ENCODE measurements at places on chromosomes 3 and 15.

- no peak for DNase-seq
These were observed 100.2 kb downstream of the C3orf70 start for GRCh38 chr3:185052631-185053030.

GRCh38 chr3:155164306-155164705 lies 84.2 kb downstream of the MME start:
- DNase-seq = no peak

GRCh38 chr3:100662113-100662823 lies 47.0 kb upstream of the TFG start:
- no peak for DNase-seq

DNA sequence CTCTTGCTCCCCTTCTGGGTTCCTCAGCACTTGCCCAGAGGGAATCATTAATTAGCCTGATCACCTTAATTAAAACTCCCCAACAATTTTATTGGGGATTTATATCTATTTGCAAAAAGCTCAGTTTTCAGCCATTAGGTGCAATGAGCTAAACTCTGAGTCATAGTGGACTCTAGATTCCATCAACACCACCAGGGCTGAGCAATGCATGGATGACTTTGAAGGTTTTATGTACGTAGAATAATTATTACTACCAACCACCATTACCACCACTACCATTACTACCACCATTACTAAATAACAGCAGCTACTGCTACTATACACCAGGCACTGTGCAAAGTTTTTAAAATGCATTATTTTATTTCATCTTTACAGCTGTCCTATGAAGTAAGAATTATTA lies 81.2 kb downstream of the ZNF621 start:
- no peak for DNase-seq

DNA sequence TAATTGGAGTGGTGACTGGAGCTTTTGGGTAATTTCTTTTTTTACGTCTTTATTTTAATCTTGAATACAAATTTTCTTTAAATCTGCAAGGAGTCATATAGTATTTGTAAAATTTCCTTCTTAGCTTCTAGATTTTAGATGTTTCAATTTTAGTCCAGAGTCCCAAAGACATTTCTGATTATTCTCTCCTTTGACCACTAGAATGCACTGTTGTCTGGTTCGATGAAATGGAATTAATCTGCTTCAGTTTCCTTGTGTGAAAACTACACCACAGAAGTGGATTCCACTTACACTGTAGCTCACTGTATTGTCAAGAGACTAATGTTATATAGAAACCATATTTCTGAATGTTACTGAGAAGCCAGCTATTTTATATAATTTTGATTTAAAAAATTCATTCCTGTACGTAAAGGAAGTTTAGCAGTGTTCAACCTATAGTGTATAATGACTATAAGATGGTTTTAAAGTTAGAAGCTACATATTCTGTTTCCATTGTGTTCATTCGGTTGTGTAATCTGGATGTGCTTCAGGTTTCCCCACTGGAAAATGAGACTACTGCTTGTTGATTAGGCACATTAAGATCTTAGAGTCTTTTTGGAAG lies 6.1 kb downstream of the GRAMD1C start:
- DNase-seq = no peak

- DNase-seq = no peak
These were observed 114.4 kb downstream of the CHSY1 start for GRCh38 chr15:101137312-101137940.

DNA sequence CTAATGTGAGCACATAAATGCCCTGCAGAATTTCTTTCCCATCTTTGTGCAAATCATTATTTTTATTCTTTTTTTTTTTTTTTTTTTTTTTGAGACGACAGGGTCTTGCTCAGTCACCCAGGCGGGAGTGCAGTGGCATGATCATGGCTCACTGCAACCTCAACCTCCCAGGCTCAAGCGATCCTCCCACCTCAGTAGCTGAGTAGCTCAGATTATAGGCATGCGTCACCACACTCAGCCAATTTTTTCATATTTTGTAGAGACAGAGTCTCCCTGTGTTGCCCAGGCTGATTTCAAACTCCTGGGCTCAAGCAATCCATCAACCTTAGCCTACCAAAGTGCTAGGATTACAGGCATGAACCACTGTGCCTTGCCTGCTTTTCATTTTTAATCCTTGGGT lies 22.9 kb downstream of the DAG1 start:
- DNase-seq = no peak

- DNase-seq = no peak
These were observed 41.4 kb downstream of the SSUH2 start for GRCh38 chr3:8603115-8603710.

- DNase-seq = no peak
These were observed 53.5 kb downstream of the WWTR1 start for GRCh38 chr3:149604125-149604875.

- DNase-seq = no peak
These were observed 31.9 kb upstream of the ATP13A3 start for GRCh38 chr3:194518652-194519051.

GRCh38 chr3:170709046-170709445 lies 123.2 kb upstream of the SLC7A14 start:
- no peak for DNase-seq

GRCh38 chr3:185715091-185715490 lies 109.8 kb downstream of the IGF2BP2 start:
- DNase-seq = no peak

DNA sequence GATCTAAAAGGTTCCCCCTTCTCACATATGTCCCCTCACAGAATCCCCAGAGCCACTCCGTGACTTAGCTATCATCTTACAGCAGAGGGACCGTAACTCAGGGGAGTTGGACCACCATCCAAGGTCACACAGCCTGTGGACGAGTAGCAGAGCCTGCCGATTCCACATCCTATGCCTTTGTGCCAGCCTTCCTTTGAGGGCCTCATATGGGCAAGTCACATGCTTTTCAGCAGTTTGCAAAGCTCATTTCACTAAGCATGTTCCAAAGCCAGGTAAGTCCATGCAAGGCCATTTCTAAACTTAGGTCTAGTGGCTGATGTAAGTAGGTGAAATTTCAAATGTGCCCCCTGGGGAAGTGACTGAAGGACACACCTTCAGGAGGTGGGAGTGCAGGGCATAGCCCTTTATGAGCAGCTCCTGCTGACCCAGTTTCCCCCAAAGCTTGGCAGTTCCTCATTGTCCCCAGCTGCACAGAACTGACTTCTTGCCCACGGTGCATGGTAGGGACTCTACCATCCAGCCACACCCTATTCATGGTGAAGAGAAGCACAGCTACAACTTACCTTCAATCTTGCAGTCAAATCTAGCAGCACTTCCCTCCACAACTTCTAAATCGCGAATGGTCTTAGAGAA lies 33.3 kb upstream of the HACD2 start:
- DNase-seq = no peak

DNA sequence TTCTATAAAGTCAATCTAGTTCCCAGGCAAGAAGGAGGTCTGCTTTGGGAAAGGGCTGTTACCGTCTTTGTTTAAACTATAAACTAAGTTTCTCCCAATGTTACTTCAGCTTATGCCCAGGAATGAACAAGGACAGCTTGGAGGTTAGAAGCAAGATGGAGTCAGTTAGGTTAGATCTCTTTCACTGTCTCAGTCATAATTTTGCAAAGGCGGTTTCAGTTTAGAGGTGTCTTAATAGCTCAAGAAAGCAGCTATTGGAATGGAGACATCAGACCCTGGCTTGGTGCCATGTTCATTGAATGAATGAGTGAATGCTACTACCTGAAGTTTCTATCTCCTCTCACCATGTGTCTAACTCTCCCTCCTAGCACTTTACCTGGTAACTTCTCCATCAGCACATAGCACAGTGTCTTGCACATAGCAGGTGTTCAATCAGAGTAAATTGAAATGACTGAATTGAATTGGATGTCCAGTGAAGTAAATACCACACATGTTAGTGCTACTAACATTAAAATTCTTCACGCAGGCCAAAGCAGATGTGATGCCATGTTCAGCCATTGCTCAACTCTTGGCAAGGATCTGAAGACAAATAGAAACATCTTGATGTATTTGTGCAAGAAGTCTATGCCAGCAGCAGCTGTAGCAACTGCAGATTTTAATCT lies 28.2 kb downstream of the CLEC3B start:
- no peak for DNase-seq

- no peak for DNase-seq
These were observed 38.9 kb upstream of the SSR3 start for GRCh38 chr3:156593814-156594213.

GRCh38 chr3:4575381-4575780 lies 82.2 kb downstream of the ITPR1 start:
- no peak for DNase-seq

- no peak for DNase-seq
These were observed 35.4 kb upstream of the XCR1 start for GRCh38 chr3:46062679-46063078.

GRCh38 chr3:23576379-23576959 lies 229.3 kb upstream of the UBE2E1 start:
- no peak for DNase-seq

DNA sequence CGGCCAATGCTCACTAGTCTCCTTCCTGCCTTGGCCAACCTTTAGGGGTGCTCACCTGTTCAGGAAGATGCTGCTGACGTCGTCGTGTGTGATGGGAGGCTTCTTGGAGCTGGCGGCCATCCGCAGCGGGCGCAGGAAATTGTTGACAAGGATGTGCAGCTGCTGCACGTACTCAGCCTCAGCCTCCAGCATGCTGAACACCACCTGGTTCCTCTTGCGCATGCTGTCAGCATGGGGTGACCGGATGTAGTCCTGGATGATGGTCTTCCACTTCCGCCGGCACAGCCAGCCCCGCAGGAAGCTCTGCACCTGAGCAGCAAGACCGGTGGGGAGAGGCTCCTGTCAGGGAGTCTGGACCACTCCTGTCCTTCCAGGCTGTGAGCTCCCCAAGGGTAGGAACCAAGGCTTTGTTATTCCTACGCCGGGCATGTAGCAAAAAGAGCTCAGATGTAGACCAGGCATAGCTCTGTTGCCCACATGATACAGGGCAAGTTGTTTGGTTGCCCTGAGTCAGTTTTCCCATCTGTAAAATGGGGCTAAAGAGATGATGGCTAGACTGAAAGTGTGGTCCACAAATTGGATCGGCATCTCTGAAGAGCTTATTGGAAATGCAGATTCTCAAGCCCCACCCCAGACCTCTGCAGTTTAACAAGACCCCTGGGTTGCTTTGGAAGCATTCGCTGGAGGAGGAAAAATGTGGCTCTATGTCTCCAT lies 43.7 kb downstream of the RASGRF1 start:
- DNase-seq = no peak

- DNase-seq = no peak
These were observed 105.7 kb upstream of the ZPLD1 start for GRCh38 chr3:102329066-102329465.

DNA sequence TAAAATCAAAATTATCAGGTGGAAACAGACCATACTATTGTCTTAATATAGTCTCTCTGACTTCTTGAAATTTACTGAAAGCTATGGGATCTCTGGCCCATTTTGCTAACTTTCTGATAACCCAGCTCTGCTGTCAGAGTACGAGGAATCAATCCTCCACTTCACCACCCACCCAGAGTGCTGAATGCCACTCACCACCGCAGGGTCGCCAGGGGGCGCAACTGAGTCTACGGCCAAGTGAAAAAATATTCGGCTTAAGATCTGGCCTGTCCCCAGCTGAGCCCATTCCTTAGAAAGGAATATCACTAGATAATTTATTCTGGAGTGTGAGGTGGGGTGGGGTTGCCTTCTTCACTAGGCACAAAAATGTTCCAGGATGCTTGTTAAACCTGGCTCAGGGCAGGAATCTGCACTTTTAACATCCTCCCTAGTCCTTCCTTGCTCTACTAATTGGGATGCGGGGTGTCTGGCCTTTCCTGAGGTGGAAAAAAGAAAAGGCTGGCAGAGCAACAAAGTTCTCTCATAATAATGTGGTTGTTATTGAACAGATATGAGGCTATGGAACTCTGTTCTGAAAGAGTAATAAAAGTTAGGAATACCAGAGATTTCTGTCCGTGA lies 520.6 kb downstream of the MFSD1 start:
- DNase-seq = no peak

- DNase-seq = no peak
These were observed 322.8 kb downstream of the NEK10 start for GRCh38 chr3:27046351-27046750.

GRCh38 chr3:89656388-89656787 lies 549.0 kb downstream of the EPHA3 start:
- DNase-seq = no peak

GRCh38 chr3:31996195-31996594 lies 14.6 kb downstream of the ZNF860 start:
- no peak for DNase-seq

DNA sequence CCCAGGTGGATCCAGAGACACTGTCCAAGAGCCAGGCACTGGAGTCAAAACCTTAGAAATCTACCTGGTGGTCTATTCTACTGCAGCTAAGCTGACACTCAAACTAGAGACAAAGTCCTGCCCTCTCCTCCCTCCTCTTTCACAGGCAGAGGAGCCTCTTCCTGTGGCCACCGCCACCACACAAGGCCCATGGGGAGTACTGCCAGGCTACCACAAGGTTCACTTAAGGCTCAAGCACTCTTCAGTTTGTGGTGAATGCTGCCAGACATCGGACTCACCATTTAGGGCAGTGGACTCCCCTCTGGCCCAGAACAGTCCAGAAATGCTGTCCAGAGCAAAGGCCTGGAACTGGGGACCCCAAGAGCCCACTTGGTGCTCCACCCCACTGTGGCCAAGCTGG lies 160.9 kb downstream of the ADAMTS17 start:
- DNase-seq = no peak

GRCh38 chr15:83848315-83849050 lies 194.6 kb downstream of the ADAMTSL3 start:
- DNase-seq = no peak

- no peak for DNase-seq
These were observed 10.2 kb upstream of the GATA2 start for GRCh38 chr3:128503164-128503651.

GRCh38 chr3:36373084-36373483 lies 7.2 kb upstream of the STAC start:
- no peak for DNase-seq

DNA sequence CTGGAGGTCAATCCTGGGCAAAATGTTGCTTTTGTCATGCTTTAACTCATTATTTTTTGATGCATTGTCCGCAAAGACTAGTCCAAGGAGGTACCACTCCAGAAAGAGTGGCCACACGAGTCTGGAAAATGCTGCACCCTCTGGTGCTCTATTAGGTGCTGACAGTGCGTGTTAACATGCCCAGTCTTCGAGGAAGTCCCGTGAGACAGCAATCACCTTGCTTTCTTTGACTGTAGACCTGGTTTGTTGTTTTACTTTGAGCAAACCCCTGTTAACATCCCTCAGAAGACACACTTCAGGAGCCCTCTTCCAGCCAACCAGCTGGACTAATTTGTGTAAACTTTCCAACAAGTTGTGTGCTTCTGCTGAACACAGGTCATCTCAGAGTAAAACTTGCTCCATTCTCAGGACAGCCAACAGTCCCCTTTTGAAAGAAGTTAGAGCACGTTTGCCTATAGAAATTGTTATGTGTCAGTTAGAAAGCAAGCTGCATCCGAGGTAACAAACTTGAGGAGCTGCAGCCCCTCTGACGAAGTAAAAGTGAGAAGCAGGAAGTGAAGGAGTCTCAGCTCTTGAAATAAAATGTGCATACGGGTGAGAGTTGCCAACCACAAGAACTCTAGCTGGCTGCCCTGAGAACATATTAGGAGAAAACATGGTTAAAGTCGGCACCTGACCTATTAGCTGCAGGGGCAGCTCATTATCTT lies 205.0 kb downstream of the LPP start:
- DNase-seq = no peak

GRCh38 chr15:73781038-73781925 lies 28.1 kb upstream of the INSYN1 start:
- DNase-seq = no peak

Data from T-helper 22 cell (primary cell).